ENCODE measurements at places on chromosomes 12 and 14.

DNA sequence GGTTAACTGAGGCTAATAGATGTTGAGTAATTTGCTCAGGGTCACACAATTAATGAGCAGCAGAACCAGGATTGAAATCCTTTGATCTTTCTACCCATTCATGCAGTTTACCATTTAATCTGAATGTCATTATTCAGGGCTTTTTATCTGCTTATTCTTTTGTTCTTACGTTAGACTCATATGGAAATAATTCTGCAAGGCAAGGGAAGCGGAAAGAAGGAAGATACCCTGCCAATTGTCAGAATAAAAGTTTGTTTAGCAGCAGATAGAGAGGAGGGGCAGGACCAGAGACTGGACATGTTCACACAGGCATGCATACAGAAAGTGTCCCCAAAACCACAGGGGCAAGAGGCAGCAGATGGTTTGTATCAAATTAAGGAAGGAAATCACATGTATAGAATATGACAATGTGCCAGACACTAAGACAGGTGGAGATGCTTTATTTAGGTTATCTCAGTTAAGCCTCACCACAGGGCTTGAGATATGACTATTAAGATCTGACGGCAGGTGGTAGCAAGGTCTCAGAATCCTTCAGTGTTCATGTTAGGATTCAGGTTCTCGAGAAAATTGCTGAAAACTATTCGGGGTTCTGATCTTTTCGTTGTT lies 29.8 kb downstream of the BRMS1L start:
- DNase-seq, result no peak

DNA sequence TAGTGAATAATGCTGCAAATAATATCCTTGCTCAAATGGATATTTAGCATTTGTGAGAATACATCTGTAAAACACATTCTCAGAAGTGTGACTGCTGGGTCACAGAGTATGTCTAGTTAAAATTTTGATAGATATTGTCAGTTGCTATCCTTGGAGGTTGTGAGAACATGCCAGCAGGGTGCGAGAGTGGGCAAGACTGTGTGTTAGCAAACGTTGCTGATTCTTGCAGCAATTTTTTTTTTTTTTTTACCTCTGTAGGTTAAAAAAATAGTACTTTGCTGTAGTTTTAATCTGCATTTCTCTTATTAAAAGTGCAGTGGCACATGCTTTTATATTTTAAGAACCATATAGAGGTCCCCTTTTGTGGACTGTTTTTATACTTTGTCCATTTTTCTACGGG lies 4.5 kb upstream of the NYNRIN start:
- no peak for DNase-seq

- DNase-seq, result no peak
These were observed 88.5 kb downstream of the GPHN start for GRCh38 chr14:66596241-66596985.

DNA sequence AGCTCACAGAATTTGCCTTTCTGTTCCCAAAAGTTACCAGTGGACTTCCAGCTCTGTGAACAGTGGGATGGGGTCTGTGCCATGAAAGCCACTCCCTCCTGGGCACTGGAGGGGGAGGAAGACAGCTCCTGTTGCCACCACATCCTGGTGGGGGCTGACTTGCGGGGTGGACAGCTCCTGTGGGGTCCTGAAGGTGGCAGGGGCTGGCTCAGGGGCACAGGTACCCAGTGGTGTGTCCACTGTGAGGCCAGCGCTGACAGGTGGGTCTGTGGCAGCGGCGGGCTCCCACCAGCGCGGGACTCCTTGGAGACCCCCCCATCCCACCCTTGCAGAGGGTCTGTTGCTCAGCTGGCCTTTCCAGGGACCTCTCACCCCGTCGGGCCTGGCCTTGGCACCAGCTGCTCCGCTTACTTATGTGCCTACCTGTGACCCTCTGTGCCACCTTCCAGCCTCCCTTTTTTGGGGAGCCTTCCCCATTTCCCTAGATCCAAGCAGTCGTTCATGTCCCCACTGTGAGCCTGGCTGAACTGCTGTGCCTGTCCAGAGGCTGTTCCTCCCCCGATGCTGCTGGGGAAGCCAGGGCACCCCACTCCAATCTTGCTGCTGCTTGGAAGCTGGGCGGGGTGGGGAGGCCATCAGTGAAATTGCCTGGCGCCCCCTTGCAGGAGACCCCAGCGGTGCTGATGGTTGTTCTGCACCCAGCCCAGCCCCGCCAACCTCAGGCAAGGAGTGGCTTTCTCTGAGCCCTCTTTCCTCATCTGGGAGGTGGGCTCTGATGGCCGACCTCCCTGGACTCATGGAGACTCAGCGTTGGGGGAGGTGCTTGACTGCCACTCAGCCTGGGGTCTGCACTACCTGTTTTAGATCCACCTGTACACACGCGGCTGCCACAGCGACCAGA lies 2.2 kb downstream of the TEDC1 start:
- DNase-seq, result peak; percentile 38

DNA sequence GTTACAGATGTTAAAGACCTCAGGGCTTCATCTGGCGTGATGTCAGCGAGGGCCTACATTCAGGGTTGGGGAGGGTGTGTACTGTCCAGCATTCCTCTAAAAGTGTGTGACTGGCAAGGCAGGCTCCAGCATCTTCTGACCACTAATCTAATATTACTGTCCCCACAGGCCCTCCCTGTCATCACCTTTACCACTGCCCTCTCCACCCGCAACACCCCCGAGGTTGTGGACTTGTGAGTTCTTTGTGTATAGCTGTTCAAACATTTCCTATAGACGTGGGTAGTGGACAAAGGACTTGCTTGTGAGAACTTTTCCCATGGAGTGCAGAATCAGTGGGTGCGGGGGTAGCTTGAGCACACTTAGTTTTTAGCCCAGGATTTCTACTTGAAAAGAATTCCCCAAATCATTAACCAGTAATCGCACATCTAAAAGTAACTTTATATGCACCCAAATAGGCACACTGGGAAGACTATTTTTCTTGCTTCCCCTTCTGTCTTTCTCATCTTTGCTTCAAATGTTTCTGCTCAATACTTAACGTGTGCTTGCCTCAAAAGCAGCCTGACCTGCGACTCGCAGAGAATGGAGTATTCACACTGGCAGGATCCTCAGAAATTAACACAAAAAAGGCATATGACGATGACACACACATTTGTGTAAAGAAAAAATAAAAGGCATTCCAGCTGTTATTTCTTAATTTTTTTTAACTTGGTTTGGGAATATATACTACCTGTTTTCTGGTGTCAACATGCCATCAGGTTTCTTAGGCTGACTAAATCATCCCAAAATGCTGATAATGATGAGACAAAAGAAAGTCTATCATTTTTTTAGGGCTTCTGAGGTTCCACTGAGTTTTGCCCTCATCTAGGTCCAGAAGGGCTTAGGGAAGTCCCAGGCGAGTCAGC lies 158.4 kb upstream of the HIF1A start:
- no peak for DNase-seq

DNA sequence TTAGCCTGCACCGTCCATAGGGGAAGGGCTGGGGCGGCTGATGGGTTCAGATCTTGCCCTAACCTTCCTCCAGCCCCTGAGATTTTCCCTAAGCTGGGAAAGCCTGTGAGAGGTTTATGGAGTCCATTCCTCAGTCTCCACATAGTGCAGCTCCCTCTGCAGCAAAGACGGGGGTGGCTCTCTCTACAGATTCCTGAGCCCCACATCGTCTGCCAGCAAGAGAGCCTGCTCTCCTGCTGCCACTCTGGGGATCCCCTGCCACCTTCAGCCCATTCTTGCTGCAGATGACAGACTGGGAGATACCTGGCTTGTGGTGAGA lies 3.1 kb downstream of the SMIM41 start:
- DNase-seq, result no peak
